ENCODE measurements at places on chromosomes 2 and 18. TPM values are rescaled to one million over a fixed set of nuclear protein-coding genes. Genes with fewer than 3 reads are reported as not detected.

Gene GDF7
- total RNA-seq: 0.07 TPM

Gene TRIM54
- not detected for total RNA-seq

Gene ERICH2
- total RNA-seq: 0.58 TPM

Gene LOXHD1
- total RNA-seq: 0.07 TPM

Gene FOXI3
- total RNA-seq: not detected

Gene TCF7L1
- 0.07 TPM for total RNA-seq

Gene ARHGAP28
- not detected for total RNA-seq

Gene VAMP5
- total RNA-seq: 73.3 TPM
